ENCODE measurements at places on chromosomes 13 and 19.

DNA sequence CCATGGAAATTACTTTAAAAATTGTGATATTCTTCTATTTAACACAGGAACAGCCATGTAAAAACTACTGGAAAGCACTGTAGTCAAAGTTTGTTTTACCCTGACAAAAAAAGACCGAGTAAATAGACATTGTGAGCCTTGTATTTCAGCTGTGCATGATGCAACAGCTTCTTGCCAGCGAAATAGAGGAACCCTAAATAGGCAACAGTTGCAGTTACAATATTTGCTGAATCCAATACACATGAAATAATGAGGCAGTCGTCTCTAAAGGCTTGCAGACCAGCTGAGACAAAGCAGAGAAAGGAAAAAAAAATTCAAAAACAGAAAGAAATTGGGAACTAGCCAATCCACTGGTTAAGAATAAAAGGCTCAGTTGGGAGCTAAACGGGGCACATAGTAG lies 1001.1 kb downstream of the OLFM4 start:
- DNase-seq = no peak

DNA sequence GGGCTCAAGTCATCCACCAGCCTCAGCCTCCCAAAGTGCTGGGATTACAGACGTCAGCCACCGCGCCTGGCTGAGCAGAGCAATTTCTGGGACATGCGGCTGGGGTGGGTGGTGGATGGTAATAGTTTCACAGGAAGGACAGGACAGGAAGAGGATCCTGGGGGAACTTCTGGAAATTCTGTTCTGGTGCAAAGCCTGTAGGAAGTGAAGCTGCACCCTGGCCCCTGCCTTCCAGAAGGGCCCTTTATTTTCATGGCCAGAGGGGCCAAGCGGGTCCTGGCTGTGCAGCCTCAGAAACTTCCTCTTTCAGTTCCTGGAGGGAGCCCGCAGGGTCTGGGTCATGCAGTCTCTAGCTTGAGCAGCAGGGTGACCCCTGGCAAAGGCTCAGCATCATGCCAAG lies 15.7 kb downstream of the FEM1A start:
- DNase-seq = no peak

- no peak for DNase-seq
Observed at GRCh38 chr13:66200555-66200954, 1029.6 kb downstream of the PCDH9 start.

- no peak for DNase-seq
Observed at GRCh38 chr13:100546713-100547405, 41.7 kb downstream of the GGACT start.

DNA sequence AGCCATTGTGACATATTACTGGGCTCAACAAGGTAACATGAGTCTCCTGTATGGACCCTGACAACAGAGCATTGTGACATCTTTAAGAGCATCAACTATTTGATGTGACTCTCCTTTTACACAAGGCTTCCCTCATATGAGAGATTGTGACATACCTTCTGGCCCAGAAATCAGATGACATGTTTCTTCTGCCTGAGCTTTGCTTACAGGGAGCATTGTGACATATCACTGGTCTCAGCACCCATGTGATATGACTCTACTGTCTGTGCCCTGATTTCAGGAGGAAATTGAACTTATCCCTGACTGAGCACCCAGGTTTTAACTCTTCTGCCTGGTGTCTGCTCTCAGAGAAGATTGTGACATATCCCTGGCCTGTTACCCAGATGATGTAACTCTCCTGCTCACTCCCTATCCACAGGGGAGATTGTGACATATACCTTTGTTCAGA lies 15.9 kb upstream of the ZNF681 start:
- no peak for DNase-seq

DNA sequence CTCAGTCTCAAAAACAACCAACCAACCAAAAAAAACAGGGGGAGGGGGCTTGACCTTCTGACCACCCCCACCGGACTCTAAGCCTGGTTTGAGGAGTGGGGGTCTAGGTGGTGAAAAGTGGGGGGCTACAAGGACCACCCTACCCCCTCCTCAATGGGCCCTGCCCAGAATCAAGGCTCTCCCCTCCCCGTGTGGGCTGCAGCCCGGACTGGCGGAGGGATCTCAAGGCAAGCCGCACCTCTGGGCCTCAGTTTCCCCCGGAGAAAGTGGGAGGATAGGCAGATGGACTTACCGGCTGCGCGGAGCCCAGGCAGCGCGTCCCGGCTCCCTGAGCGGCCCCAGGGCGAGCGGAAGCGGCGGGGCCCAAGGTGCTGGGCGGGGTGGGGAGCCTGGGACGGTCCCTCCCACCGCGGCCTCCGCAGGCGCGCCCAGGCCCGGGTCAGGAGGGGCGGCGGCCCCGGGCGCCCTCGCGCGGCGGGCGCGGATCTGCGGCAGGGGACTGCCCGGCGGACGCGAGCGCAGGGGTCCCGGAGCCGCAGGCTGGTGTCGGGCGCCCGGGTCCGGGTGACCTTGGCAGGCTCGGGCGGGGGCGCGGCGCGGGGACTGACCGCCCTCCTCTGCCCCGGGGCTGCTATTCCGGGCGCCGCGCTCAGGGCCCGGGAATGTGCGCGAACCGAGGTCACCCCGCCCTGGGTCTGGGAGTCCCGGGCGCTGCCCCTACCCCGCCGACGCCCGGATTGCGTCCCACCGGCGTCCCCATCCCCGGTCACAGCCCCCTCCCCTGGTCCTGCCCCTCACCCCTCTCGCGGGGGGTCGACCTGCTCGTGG lies at the start of gene ADAMTSL5:
Gene ADAMTSL5 (minus strand): TSS at position 349 of the 828 bp plus-strand sequence. CDS start 2,076 bp downstream, outside the sequence.
- DNase-seq = peak; percentile 80

GRCh38 chr19:51970718-51971117 lies 15.9 kb downstream of the ZNF350 start:
- no peak for DNase-seq

GRCh38 chr19:3357992-3358688 lies 8.2 kb upstream of the NFIC start:
- no peak for DNase-seq

All from activated CD4-positive, alpha-beta T cell treated with anti-CD3 and anti-CD28 coated beads for 48 hours (primary cell).